Astrocyte of the hippocampus (primary cell): ENCODE measurements at places on chromosomes 1 and 21.
A peak's percentile ranks its signal among the peaks of the same experiment; 100 is the strongest.

DNA sequence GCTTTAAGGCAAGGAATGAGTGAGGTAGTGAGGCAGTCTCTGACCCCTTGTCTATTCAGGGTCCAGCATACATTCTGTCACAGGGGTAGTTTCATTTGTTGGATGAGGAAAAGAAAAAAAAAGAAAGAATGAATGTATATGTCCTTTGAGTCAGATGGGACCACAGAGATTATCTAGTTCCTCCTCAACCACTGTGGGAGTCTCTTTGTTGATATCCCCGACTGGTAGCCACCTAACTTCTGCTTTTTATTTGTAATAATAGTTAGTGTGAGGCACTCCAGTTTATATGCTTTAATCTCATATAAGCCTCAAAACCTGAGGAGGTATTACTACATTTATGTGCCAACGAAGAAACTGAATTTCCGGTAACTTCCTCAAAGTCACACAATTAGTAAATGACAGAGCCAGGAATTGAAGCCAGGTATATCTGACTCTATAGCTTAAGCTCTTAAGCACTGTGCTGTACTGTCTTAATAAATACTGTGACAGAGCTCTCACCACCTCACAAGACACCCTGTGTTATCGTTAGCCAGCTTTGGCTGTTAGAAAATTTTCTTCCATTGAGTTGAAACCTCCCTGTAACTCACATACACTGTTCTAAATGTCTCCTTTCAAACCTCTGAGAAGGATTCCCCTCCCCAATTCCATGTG is 82.2 kb downstream of the MDM4 start:
- no peak for DNase-seq

DNA sequence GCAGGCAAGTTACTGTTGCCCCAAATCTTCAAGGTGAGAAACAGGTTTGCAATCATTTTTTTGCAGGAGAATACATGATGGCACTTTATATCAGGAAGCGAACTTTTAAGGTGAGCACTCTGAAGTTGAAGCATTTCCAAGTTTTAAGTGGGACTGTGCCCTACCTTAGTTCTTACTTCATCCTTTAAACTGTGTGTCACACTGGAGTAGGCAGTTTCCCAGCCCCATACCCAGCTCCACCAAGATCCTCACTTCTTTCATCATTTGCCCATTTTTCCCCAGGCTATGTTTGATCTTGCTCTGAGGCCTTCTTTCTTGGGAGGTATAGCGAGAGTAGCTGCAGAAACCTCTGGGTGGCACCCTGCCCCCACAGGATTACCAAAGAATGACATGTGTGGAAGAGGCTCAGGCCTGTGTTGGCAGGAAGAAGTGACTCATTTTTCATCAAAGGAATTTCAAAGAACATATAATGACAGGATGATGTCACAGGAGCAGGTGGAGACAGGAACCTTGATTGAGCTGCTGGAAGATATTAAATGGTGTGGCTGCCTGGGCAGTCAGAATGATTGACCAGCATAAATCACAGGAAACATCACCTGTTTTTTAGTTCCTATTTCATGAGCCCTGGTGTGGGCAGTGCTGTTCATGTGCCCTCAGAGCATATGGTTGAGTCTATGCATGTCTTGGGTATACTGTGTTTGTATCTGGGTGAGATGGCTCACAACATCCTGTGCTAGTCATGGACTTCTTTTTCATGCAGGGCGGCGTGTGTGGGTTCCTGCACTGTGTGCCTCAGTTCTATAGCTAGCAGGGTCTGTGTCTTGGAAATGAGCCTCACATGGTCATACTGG is 20.8 kb upstream of the MACF1 start:
- DNase-seq: peak; percentile 82

GRCh38 chr1:42944246-42944928 is 14.3 kb downstream of the SLC2A1 start:
- DNase-seq: peak; percentile 67

GRCh38 chr1:19312782-19313635 is 883 bp downstream of the SLC66A1 start:
- DNase-seq: no peak

DNA sequence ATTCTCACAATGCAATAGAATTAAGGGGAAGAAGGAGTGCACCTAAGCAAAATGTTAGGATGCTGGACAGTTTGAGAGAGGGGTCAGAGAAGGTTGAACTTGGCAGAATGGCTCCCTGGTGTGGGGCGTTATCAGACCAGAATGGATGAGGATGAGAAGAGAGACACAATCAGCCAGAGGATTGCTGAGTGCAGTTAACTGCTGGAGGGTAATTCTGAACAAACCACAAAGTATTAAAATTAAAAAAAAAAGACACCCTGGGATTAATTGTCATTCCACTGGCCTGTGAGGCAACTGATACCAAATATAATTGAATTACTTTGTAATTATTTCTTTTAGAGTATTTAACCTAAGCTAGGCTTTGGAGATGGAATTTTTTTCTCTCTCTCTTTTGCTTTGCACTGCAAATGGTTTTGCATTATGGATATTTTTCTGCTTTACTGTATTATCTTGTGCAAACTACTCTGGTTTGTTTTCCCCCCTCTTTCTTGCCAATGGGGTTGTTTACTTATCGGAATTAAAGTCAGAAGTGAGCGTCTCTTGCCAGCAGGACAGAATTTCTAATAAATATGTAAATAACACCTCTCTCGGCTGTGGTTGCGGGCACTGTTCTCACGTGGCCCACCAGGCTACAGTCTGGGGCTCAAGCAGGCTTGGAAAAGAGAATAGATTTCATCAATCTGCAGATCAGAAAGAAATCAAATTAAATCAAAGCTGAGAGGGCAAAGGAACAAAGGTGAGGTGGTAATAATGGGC is 572.9 kb upstream of the CAMK1G start:
- DNase-seq: no peak

- no peak for DNase-seq
These were observed 102.4 kb downstream of the BRINP2 start for GRCh38 chr1:177273141-177273540.

DNA sequence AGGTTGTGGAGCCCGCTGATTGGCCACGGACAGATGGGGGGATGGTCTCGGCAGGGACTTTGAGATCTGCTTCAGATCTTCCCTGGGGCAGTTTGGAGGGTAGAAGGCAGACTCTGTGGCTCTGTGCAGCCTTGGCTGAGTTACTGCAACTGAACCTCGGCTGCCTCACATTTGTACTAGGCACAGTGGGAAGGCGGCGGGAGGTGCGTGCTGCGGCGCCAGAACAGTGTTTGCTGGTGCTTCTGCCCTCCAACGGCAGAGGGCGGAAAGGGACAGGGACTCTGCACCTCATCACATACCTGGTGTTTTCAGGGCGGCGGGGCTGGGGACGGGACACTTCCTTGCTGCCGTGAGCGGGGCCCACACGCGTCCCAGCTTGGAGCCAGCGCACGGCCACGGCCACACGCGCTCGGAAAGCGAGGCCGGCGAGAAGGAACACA is 26.2 kb downstream of the SLC66A1 start:
- DNase-seq: peak; percentile 39

- no peak for DNase-seq
These were observed 31.0 kb downstream of the NENF start for GRCh38 chr1:212463565-212464285.

DNA sequence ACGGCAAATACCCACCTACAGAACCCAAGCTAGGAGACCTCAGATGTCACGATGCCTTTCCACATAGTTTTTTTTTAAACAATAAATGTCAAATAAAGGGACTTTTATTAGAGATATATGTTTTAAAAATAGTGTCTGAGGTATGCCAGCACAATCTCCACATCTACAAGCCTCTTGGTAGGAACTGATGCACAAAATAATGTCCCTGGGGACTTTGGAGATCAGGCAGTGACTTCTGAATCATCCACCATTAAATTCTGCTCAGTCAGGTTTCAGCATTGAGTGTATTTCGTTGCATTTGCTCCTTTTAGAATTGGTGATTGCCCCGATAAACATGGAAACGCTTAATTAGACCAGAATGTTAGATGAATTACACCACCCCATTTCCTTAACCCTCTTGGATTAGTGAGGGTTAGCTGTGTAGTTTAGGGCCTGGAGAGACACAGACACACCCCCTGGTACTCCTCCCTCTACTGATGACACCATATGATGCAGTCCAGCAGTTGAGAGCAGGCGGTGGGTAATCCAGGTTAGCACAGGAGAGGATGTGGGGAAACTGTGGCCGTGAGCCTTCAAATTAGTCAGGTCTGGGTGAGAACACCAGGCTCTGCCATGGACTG is 33.6 kb downstream of the LGR6 start:
- no peak for DNase-seq

DNA sequence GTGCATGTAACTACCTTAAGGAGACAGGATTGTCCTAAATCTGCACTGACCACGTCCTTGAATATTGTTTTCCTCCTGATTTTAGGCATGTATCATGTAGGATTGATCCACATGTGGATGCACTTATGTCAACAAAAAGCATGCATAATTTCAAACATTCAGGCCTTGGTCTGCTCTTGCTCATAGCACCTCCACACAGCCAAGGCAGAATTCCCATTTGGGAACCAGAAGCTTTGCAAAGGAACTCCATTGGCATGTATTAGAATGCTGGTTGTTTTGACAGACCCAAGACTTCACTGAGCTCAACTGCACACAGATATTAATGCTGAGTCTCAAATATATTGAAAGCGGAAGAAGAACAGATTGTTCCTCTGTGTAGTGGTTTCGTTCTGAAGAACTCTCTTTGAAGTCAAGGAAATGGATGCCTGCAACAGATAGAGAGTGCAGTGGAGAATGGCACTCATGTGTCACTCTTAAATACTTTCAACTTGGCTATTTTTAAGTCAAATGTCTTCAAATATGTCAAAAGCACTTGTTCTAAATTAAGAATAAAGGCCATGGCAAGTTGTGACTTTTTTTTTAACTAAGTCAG is 387.6 kb downstream of the LTN1 start:
- DNase-seq: no peak

- DNase-seq: no peak
These were observed 5.9 kb upstream of the RBBP5 start for GRCh38 chr1:205127646-205128045.

DNA sequence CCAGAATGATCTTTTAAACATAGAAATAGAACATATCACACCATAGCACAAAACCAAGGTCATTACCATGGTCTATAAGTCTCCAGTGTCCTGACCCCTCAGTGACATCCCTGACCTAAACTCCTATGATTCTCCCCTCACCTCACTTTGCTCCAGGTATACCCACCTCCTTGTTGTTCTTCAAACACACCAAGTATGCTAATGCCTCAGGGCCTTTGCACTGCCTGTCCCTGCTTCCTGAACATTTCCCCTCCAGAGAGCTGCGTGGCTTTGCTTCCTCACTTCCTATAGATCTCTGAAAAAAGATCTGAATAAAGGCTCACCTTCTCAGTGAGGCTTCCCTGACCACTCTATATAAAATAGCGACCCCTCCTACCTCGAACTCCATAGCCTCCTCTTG is 1.1 kb downstream of the GOLT1A start:
- no peak for DNase-seq

GRCh38 chr1:24101796-24102586 is 9.9 kb downstream of the MYOM3 start:
- DNase-seq: no peak

- no peak for DNase-seq
These were observed 23.0 kb upstream of the EPHA8 start for GRCh38 chr1:22540337-22540736.

- peak; percentile 71 for DNase-seq
These were observed 28.4 kb upstream of the TMEM125 start for GRCh38 chr1:43241413-43241836.

GRCh38 chr1:210464519-210465039 is 135.9 kb downstream of the HHAT start:
- DNase-seq: peak; percentile 58

DNA sequence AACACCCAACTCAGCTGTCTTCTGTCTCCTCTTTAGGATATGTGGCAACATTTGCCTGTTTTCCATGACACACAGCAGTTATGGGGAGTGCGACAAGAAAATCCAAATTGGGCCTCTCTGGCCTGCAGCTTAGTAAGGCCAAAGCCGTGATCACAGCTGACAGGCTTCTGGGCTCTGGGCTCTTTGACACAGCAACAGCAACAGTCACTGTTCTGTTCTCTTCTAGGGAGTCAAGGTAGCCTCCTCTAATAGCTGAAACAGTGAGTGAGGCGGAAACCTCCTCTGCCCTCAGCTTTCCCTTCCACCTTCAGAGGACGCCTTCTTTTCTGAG is 19.0 kb downstream of the CLCA1 start:
- no peak for DNase-seq

DNA sequence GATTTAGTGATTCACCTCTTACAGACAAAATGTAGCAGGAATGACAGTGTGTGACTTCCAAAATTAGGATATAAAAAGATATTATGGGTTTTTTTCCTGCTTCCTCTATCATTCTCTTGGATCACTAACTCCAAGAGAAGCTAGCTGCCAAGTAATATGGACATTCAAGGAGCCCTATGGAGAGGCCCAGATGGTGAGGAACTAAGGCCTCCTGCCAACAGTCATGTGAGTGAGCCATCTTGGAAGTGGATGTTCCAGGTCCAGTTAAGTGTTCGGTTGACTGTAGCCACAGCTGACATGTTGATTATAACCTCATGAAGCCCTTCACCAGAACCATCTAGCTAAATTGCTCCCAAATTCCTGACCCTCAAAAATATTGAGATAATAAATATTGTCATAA is 38.8 kb downstream of the CD160 start:
- no peak for DNase-seq

DNA sequence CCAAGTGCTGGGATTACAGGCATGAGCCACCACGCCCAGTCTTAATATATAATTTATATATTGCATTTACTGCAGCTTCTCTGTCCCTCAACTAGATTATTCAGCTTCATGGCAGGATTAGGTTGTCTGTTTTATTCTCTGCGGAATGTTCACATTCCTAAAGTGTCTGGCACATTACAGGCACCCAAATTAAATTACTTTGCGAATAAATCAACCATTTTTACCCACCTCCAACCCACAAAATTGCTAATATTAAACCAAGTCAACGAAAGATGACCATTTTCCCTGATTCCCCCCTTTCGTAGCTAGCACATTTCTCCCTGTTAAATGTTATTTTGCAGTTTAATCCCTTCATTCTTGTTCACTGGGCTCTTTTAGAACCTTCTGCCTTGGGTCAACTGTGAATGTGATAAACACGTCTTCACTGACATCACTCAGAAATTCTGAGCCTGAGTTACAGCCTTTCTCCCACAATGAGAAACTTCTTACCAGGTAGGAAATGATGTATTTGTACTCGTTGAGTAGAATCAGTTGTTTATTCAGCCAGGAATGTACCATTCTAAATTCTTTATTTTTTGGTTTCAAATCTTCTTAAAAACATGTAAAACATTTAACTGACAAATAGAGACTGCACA is 35.9 kb downstream of the THAP3 start:
- DNase-seq: peak; percentile 13

DNA sequence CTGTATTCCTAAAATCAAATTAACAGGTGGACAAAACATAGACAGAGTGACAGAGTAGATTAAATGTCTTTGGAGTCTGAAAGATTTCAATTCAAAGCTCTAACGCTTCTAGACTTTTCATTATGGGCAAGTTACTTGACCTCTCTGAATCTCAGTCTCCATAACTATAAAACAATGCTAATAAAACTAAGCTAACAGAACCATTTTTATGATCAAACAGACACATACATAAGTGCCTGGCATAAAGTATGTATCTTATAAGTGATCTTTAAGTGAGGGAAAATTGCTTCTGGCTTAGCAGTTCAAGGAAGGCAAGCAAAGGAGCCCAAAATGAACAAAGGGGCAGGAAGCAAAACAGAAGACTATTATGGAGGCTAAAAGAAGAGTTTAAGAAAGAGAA is 216.8 kb upstream of the TNR start:
- DNase-seq: no peak
